ENCODE measurements at places on chromosomes 6 and 20. TPM values are rescaled to one million over a fixed set of nuclear protein-coding genes. Genes with fewer than 3 reads are reported as not detected.

GRCh38 chr20:11072982-11073381 lies 399.2 kb upstream of the JAG1 start:
- no peak for DNase-seq

- DNase-seq = no peak
These were observed 45.9 kb downstream of the PTPRK start for GRCh38 chr6:128474481-128474880.

GRCh38 chr20:2663364-2663886 lies 591 bp downstream of the IDH3B start:
- no peak for DNase-seq

Gene SIRPG
- not detected for total RNA-seq

DNA sequence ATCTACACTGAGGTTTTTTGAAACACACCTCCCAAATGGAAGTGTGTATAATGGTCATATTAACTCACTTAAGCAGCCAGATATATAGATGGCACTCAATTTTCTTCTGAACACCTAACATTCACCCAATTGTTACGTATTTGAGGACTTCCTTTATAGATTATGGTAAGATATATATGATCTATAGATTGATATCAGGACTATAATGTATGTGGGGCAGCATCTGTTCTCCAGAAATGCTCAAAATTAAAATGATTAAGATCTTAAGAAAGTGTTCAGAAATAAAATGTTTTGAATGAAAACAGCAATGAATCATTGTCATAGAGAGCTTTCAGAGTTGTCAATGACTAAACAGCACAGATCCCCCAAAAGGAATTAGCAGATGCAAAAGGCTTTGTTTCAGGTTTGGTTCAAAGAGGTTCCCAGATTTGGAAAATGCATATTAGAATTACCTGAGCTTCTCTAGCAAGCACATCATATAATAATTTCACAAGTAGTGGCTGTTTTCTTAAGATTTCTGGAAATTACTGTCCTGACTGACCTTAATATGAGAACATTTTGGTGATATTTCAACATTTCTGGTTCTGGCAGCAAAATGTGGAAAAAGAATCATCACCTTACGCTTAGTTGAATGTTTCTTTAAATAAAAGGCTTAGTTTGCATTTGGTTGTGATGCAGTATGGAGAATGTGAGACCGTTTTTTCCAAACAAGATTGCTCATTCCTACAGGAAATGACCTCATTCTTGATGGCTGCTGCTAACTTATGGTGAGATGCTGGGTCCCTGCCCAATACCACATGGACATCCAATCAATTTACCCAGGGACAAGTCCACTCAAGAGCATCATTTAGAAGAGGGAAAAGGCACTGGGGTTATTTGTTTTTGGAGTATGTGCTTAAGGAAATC lies 31.5 kb downstream of the TRAF3IP2 start:
- no peak for DNase-seq

Gene PTPRK
- 127 TPM for total RNA-seq

Gene JPH2
- total RNA-seq = 2.4 TPM

DNA sequence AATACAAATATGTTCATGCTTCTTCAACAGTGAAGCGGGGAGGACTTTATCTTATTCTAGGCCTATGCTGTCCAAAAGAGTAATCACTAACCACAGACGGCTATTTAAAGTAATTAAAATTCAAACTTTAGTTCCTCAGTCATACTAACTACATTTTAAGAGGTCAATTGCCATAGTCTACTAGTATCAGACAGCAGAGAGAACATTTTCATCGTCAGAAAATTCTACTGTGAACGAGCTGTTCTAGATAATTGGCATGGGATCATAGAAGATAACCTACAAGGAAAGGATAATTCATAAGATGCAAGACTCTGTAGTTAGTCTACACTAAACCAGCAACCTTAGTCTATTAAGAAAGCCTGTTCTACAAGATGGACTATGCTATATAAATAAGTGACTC lies 44.4 kb downstream of the PRKN start:
- DNase-seq = no peak

DNA sequence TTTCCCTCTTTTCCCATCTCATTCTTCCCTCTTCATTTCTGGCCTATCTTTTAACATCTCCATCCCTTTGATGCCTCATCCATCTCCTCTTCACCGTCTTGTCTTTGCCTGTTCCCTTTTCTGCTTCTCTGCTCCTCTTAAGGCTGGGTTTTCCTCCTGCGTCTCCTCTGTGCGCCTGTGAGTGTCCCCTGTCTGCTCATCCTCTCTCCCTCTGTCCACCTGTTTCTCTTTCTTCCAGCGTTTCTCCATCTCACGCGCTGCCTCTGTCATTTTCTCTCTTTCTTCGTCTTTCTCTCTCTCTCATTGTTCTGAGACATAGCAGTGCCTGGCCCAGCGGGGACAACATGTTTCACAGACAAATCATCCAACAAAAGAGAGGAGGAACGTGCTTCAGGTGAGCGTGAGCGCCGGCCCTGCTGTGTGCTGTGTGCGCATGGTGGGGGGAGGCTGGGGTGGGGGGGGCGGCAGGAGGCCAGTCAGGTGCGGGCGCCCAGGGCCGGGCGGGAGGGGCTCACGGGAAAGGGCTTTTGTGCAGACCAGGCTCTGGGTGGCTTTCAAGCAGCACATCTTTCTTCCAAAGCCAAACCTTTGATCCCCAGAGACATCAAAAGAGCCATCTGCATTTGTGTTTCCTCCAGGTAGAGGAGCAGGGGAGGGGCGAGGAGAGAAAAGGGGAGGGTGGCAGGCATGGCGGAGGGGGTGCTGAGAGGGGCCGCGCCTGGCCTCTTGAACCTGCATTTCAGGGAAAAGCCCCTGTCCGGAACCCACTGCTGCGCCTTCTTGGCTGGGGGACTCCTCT lies 121.3 kb downstream of the VEGFA start:
- no peak for DNase-seq

DNA sequence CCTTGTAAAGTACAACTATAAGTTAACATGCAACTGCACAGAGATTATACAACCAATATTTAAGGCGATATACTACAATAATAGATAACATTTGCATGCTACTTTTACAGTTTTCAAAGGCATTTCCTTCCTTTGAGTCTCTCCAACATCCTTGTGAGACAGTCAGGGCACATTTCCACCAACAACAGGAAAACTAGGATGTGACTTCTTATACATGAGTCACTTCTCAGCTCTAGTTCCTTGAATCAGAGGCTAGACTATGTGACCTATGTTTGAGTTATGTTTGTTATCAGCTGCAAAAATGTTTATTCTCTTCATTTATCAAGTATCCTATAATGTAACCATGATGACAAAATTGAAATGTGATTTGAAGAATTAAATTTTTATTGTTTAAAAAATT lies 51.7 kb upstream of the TFAP2D start:
- DNase-seq = no peak

DNA sequence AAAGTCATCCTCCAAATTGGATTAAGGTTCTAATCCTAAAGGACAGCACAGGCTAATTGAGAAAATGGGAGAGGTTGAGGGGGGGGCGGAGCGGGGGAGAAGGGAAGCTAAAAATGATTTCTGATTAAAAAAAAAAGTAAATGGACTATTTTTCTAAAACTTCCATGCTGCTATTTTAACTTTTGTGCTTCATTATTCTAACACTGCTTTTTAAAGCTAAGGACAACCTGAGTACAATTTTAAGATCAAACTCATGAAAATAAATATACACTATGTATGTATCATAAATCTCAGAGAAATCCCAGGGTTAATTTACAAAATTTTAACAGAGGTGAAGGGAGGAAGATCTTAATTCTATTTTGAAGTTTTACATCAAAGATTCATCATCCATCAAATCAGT lies 4.4 kb downstream of the MAN1A1 start:
- DNase-seq = no peak

DNA sequence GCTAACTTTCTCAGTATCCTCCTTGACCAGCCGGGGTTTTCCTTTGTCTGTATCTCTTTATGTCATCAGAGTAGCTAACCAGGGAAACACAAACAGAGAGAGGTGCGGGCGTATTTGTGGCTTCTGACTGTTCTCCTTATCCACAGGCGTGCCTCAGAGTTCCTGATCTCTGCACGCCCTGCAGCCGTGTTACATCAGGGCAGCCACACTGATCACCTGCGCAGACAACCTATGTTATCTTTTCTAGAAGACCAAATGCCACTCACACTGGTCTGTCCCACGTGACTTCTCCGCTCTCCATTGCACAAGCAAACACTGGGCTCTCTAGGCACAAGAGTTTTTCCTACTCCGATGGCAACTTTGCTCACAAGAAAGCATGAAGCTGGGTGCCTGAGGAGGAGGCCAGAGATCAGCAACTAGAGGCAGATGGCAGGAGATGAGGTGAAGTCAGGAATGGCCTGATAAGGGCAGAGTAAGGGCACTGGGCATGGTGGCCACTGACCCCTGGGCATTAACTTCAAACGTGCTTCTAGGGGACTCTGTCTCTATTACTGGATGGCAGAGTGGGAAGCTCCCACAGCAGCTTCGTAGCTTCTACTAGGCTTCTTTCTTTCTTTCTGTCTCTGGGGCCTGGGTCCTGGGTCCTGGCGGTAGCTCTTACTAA lies 4.5 kb downstream of the PDE10A start:
- no peak for DNase-seq

DNA sequence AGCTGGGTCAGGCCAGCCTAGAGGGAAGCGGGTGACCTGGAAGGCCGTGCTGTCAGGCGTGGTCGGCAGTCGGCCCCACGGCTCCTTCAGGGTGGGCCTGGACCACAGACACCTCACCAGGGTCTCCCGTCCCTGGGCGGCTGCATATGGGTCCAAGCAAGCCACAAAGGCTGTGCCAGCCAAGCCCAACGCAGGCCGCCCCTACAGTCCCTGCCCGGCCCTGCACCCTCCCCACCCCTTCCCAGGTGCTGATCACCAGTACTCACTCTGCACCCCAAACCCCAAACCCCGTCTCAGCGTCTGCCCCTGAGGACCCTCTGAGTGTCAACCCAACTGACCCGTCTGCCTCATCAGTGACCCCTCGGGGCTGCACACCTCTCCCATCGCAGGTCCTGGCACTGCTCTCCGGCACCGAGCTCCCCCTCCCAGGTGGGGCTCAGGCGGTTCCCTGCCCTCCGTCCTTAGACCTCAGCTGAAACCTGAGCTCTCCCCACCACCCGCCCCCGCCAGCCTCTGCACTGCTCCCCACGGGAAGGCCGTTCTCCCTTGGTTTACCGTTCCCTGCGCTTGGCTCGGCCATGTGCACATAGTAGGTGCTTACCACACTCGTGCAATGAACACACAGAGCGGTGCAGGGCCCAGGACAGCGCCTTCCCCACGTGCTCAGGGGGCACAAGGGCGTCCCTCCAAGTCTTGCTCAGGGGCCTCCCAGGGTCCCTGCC lies 1.5 kb upstream of the PPDPF start:
- no peak for DNase-seq

DNA sequence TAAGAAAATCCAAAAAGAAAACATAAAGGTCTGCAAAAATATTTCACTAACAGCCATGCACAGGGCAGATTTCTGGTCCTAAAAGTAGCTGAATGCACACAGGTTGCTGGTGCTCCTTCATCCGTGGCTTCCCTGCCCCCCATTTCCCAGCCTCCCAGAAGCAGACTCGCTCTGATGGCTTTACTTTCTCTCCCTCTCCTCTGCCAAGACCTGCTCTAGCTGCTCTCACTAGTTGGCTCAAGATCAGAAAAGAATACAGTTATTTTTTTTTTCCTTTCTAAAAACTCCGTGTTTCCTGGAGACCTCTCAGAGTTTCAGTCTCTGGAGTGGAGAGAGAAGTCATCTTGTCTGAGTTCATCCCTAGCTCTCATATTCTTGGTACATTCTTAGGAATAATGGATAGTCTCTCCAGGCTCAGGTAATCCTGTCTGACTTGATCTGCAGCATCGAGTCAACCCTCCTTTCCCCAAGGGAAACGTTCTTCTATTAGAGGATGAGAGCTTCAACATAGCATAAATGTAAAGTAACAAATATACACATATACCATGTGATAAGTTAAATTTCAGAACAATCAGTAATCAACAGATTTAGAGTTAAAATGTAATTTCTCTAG lies 214.2 kb downstream of the TBC1D7 start:
- DNase-seq = peak; percentile 5

Gene SMLR1
- total RNA-seq = not detected

Gene CST7
- not detected for total RNA-seq

Gene RAMACL
- total RNA-seq = 0.88 TPM

DNA sequence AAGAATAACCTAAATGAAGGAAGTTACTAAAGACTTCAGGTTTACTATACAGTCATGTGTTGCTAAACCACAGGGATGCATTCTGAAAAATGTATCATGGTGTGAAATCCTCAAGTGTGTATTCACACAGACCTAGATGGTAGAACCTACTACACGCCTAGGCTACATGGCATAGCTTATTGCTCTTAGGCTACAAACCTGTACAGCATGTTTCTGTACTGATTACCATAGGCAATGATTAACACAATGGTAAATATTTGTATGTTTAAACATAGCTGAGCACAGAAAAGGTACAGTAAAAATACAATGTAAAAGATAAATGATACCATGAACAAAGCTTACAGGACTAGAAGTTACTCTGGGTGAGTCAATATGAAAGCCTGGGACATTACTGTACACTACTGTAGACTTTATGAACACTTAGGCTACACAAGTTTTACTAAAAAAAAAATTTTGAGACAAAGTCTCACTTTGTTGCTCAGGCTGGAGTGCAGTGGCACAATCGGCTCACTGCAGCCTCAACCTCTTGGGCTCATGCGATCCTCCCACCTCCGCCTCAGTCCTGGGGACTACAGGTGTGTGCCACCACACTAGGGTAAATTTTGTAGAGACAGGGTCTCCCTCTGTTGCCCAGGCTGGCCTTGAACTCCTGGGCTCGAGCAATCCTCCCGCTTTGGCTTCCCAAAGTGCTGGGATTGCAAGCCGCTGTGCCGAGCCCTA lies 36.0 kb downstream of the ADNP start:
- DNase-seq = no peak

GRCh38 chr20:56932575-56933330 lies 303.6 kb downstream of the TFAP2C start:
- no peak for DNase-seq

DNA sequence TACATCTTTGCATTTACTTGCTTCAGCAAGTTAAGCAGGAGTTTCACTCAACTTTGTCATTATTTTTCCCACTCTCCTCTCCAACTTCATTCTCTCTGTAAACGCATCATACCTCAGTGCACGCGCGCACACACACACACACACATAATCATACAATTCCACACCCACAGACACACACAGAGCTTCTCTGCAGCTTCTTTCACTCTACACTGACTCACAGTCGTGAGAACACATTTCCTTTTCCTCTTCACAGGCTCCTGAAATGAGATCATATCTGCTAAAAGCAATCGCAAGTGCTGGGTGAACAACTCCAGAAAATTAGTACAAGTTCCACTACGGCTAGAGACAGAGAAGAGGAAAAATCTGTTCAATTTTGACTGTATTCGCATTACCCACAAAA lies 215.4 kb downstream of the PTPRT start:
- no peak for DNase-seq
